ENCODE measurements at places on chromosomes 12 and 14. TPM values are rescaled to one million over a fixed set of nuclear protein-coding genes. Genes with fewer than 3 reads are reported as not detected.
A peak's percentile ranks its signal among the peaks of the same experiment; 100 is the strongest.

- no peak overlapping the region for H3K27ac ChIP-seq
- peaks cover 14% of the 10 kb centered on the region for H3K4me1 ChIP-seq
- H3K36me3 ChIP-seq: no peaks in the 10 kb centered on the region
- no peak for DNase-seq
- H3K4me3 ChIP-seq: no peak overlapping the region
- no peaks in the 10 kb centered on the region for H3K27me3 ChIP-seq
Observed at GRCh38 chr14:40119321-40119720, 687.1 kb upstream of the FBXO33 start.

GRCh38 chr12:25840678-25841465 is 117.6 kb upstream of the RASSF8 start:
- no peak for DNase-seq
- peaks cover 11% of the 10 kb centered on the region for H3K4me1 ChIP-seq
- H3K27ac ChIP-seq: peak overlapping the region; percentile 58
- no peak overlapping the region for H3K4me3 ChIP-seq
- no peaks in the 10 kb centered on the region for H3K36me3 ChIP-seq

DNA sequence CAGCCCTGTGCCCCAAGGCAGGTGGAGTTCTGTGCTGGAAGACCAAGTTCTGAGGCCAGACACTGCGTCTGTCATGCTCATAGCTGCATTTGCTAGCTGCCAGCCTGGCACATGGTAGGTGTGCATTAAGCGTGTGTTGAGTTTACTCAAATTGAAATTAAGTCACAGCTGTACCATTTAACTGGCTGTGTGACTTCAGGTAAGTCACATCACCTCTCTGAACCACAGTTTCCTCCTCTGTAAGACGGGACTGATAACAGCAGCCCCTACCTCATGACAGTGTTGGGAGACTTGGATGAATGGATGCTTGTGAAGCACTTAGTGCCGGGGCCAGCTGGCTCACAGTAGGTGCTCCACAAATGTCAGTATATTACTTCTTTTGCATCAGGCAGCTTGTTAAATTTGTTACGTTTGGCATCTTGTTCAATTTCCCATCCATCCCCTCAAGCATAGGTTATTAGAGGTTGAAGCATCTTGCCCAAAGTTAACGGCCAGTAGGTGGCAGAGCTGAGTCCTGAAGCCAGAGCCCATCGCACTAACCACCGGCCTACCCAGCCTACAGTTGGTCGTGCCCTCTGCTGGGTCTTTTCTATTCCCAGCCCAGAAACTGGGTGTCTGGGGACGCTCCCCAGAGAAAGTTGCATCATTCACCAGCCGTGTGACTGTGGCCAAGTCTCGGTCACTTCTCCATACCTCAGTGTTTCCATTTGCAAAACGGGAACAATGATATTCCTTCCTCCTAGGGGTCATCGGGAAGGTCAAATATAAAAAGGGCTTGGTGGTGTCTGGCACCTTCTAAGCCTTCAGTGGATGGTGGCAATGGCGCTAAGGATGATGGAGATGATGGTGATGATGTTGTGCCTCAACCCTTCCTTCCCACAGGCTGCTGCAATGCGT is 4.5 kb downstream of the DAO start:
- H3K27ac ChIP-seq: no peak overlapping the region
- H3K4me1 ChIP-seq: no peaks in the 10 kb centered on the region
- no peaks in the 10 kb centered on the region for H3K27me3 ChIP-seq
- DNase-seq: peak; percentile 51

- H3K36me3 ChIP-seq: no peaks in the 10 kb centered on the region
- H3K4me1 ChIP-seq: peaks cover 31% of the 10 kb centered on the region
Observed at GRCh38 chr14:101620821-101621785, 59.8 kb downstream of the DIO3 start.

- H3K4me3 ChIP-seq: no peak overlapping the region
- H3K4me1 ChIP-seq: peaks cover 7% of the 10 kb centered on the region
- H3K27ac ChIP-seq: no peak overlapping the region
- no peaks in the 10 kb centered on the region for H3K36me3 ChIP-seq
- no peaks in the 10 kb centered on the region for H3K27me3 ChIP-seq
Observed at GRCh38 chr14:65137648-65138307, 35.5 kb upstream of the MAX start.

- H3K27me3 ChIP-seq: no peaks in the 10 kb centered on the region
- DNase-seq: no peak
- no peak overlapping the region for H3K27ac ChIP-seq
- peaks cover 12% of the 10 kb centered on the region for H3K4me1 ChIP-seq
- H3K4me3 ChIP-seq: no peak overlapping the region
Observed at GRCh38 chr14:23550131-23550811, 1.3 kb downstream of the ZFHX2 start.

GRCh38 chr14:103517721-103518421 is 4.8 kb downstream of the CKB start:
- H3K27me3 ChIP-seq: peaks cover 23% of the 10 kb centered on the region
- peaks cover 8% of the 10 kb centered on the region for H3K36me3 ChIP-seq
- no peak for DNase-seq
- peaks cover 26% of the 10 kb centered on the region for H3K4me1 ChIP-seq

- DNase-seq: no peak
- H3K27me3 ChIP-seq: no peaks in the 10 kb centered on the region
- no peak overlapping the region for H3K27ac ChIP-seq
- H3K4me1 ChIP-seq: no peaks in the 10 kb centered on the region
Observed at GRCh38 chr12:56413392-56413791, 35.8 kb downstream of the TIMELESS start.

DNA sequence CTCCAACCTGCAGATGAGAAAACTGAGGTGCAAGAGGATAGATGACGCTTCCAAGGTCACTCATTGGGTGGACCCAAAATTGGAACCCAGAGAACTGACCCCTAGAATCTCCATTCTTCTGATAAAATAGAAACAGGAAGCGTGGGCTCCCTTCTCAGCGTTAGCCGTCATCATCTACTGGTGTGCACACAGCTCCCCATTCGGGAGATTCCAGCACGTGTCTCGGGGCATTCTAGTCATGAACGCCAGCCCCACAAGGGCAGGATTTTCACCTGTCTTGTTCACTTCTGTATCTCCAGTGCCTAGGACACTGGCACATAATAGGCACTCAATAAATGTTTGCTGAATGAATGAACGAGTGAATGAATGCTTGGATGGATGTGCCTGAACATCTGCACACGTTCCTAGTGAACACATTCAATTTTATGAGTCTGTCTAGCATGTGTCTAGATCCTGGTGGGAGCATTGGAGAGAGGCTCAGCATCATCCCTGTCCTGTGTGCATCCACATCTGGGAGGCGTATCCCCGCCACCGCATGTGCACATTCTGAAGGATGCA is 30.5 kb downstream of the RASAL1 start:
- no peak for DNase-seq
- H3K27me3 ChIP-seq: peaks cover 47% of the 10 kb centered on the region
- no peak overlapping the region for H3K27ac ChIP-seq
- H3K4me3 ChIP-seq: no peak overlapping the region

DNA sequence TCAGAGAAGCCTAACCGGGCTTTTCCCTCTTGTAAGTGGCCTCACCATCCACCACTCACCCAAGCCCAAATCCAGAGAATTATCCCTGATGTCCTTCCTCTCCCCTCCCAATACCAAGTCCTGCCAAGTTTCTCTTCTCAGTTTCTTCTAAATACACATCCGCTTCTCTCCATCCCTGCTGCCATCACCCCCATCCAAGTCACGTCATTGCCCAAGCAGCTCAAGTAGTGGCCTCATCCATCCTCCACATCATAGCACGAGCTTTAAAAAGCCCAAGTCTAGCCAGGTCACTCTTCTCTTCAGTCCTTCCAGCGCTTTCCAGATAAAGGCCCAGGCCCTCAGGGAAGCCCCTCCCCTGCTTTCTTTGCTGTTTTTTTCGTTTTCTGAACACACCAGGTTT is 25.4 kb downstream of the IL31 start:
- peaks cover 5% of the 10 kb centered on the region for H3K36me3 ChIP-seq
- no peak for DNase-seq
- no peak overlapping the region for H3K4me3 ChIP-seq
- peaks cover 7% of the 10 kb centered on the region for H3K4me1 ChIP-seq

DNA sequence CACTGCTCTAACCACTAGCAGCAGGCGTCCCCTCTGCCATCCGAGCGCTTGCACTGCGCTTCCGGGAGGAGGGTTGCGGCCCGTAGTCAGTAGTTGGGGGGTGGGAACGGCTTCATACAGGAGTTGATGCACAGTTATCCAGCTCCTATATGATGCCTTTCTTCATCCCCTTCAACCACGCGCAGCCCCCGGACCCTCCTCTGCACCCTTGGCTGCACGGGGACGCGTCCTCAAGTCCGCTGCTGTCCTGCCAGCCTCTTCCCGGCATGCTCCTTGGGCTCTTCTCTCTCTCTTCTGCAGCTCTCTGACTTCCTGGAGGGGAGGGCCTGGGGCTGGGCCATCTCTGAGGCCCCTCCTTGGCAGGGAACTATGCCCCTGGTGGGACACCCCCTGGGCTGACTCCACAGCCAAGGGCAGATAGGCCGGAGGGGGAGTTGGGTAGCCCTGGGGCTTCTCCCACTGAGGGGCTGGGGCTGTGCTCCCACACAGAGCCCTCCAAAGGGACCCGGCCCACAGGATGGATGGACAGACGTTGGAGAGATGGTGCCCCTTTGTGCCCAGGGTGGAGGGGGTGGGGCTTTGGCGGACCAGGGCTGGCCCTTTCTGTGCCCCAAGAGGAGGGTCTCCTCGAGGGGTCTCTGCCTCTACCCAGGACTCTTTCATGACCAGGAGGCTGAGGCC is 29.0 kb downstream of the RTL1 start:
- H3K27ac ChIP-seq: peak overlapping the region; percentile 12
- H3K4me1 ChIP-seq: no peaks in the 10 kb centered on the region
- no peak for DNase-seq
- no peak overlapping the region for H3K4me3 ChIP-seq

- H3K4me1 ChIP-seq: peaks cover 3% of the 10 kb centered on the region
- no peak overlapping the region for H3K4me3 ChIP-seq
- peaks cover under 1% of the 10 kb centered on the region for H3K27me3 ChIP-seq
- no peaks in the 10 kb centered on the region for H3K36me3 ChIP-seq
- no peak for DNase-seq
Observed at GRCh38 chr12:131872154-131873051, 22.0 kb upstream of the ULK1 start.

DNA sequence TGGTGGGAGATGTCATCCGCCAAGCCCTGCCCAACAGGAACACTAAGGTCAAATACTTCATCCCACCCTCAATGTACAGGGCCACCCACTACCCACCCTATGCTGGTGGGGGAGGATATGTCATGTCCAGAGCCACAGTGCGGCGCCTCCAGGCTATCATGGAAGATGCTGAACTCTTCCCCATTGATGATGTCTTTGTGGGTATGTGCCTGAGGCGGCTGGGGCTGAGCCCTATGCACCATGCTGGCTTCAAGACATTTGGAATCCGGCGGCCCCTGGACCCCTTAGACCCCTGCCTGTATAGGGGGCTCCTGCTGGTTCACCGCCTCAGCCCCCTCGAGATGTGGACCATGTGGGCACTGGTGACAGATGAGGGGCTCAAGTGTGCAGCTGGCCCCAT is 3.5 kb downstream of the B3GNT4 start:
- H3K36me3 ChIP-seq: peaks cover 8% of the 10 kb centered on the region
- H3K27me3 ChIP-seq: peaks cover 46% of the 10 kb centered on the region
- H3K4me1 ChIP-seq: peaks cover 11% of the 10 kb centered on the region
- H3K27ac ChIP-seq: no peak overlapping the region
- peak overlapping the region; percentile 66 for H3K4me3 ChIP-seq

DNA sequence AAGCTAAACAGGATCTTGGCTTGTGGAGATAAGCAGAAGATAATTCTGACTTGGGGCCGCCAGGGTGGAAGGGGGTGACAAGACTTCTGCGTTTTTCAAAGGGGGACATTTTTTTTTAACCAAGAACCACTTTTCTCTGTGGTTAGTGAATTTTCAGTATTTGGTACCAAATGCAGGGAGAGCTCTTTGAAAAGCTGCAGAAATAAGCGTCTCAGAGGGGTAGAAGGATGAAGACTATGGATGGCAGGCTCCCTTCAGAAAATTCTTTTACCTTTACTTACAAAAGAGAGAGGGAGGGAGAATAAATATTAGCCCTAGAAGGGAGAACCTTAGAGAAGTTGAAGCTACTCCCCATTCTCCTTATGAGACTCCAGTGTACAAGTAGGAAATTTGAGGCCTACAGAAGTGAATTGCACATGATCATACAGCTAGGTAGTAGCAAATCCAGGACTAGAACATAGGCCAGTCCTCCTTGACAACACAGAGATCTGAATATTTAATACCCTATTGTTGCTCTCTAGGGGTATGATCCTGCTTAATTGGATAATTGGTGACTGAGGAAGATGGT is 840 bp downstream of the MRPL52 start:
- DNase-seq: no peak
- H3K4me1 ChIP-seq: peaks cover 24% of the 10 kb centered on the region
- peak overlapping the region; percentile 97 for H3K27ac ChIP-seq

DNA sequence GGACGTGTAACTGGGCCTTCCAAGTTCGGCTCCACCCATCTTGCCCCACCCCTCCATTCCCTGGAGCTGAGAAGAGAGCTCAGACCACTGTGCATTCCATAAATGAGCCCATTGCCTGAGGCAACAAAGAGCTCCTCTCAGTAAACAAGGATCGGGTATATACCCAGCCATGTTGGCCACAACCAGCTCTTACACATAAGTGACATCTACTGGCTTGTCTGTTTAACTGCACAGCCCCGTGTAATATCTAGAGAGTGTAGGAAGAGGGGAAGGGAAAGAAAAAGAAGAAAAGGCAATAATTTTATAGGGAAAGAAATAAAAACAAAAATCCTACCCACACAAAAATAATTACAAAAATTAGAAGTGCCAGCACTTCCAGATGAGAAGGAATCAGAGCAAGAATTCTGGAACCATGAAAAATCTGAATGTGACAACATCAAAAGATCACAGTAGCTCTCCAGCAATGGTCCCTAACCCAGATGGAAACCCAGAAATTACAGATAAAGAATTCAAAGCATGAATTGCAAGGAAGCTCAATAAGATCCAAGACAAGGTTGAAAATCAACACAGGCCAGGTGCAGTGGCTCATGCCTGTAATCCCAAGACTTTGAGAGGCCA is 308.1 kb downstream of the RPAP3 start:
- no peak for DNase-seq
- peaks cover 4% of the 10 kb centered on the region for H3K36me3 ChIP-seq
- no peaks in the 10 kb centered on the region for H3K4me1 ChIP-seq
- H3K27me3 ChIP-seq: peaks cover 6% of the 10 kb centered on the region
- no peak overlapping the region for H3K4me3 ChIP-seq
- no peak overlapping the region for H3K27ac ChIP-seq

DNA sequence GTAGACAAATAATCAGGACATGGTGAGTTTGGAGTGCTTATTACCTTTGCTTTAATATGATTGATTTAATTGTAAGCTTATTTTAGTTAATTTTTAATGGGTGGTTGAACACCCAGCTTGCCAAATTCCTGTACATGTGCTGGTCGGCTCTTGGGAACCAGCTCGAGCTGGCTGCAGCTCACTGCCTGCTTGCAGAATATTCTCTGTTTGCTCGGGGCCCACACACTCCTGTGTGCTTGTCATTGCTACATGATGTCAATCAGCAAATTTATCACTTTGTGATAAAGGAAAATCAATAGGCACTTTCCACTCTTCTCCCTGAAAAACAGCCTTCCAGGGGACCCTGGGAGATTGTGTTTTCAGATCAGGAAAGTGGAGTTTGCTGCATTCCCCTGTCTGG is 141.1 kb upstream of the LHX5 start:
- peaks cover 14% of the 10 kb centered on the region for H3K4me1 ChIP-seq
- H3K4me3 ChIP-seq: no peak overlapping the region
- no peak overlapping the region for H3K27ac ChIP-seq
- DNase-seq: no peak
- peaks cover 94% of the 10 kb centered on the region for H3K27me3 ChIP-seq

Gene LAG3
- total RNA-seq: 4.7 TPM

Gene SOCS4
- total RNA-seq: 32.8 TPM

Gene PAH
- total RNA-seq: not detected

Gene SCN8A
- 13.5 TPM for total RNA-seq

Gene TAS2R46
- 0.89 TPM for total RNA-seq
